ENCODE measurements at places on chromosomes 11 and 22.

DNA sequence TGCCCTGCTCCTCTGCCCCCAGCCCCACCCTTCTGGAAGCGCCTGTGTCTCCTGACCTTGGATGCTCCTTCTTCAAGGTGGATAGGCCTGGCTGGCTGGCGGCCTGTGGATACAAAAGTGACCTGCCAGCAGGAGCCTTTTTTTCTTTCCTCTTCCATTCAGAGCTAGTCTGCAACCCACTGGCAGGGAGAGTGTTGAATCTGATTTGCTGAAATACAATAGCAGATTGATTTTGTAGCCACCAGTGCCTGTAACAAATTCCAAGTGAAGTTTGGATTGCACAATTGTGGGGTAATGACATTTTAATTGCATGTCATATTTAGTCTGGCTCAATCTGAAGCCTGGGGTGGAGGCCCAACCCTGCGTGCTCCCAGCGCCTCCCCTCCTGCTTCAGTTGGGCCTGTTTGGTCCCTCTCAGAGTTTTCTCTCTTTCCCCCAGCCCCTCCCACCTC, 97.2 kb downstream of the GRIK4 start:
- no peak for DNase-seq

DNA sequence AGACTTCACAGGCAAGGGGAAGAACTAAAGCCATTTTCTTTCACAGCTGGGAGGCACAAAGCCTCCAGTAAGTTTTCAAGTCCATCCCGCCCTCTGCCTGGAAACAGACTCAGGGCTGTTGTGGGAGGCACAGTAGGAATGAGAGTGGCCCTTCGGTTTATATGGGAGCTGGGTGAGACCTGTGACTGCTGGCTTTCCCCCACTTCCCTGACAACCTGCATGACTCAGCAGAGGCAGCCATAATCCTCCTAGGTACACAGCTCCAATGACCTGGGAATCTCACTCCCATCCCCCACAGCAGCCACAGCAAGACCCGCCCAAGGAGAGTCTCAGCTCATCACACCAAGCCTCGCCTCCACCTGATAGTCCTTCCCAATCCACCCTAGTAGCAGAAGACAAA, 12.1 kb upstream of the TMEM45B start:
- DNase-seq: no peak

DNA sequence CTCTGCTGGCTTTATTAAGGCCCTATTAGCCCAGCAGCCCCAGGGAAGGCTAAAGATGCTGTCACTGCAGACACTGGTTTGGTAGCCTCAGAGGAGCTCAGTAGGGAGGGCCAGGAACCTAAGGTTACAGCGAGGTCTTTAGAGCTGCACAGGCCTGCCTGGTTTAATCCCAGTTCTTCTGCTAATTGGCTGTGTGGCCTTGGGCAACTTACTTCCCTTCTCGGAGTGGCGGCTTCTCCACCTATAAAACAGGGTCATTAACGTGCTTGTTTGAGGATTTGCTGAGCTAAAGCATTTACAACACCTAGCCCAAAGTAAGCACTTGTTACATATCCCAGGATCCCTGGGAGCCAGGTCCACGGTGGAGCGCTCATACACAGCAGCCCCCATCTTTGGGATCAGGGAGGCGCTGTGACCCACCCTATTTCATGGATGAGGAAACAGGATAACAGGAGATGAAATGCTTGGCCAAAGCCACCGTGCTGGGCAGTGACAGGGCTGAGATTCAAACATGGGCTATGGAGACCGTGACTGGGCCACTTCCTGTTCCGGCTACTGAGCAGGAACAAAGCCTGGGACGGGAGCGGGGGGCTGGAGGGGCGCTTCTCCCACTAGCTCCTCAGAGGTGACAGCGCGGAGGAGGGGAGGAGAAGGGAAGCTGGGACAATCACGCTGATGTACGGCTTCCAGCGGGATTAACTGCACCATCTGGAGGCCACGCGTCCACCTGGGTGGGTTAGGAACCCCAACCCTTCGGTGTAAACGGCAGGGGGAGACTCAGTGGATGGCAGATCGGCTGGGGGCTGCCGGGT, 61.5 kb downstream of the IGLL1 start:
- no peak for DNase-seq

GRCh38 chr11:18731949-18732821, 6.2 kb upstream of the IGSF22 start:
- peak; percentile 44 for DNase-seq

- no peak for DNase-seq
Measured at GRCh38 chr11:102560555-102561011, 30.0 kb upstream of the MMP7 start.

- DNase-seq: no peak
Measured at GRCh38 chr11:126604461-126604860, 249.0 kb downstream of the ST3GAL4 start.

DNA sequence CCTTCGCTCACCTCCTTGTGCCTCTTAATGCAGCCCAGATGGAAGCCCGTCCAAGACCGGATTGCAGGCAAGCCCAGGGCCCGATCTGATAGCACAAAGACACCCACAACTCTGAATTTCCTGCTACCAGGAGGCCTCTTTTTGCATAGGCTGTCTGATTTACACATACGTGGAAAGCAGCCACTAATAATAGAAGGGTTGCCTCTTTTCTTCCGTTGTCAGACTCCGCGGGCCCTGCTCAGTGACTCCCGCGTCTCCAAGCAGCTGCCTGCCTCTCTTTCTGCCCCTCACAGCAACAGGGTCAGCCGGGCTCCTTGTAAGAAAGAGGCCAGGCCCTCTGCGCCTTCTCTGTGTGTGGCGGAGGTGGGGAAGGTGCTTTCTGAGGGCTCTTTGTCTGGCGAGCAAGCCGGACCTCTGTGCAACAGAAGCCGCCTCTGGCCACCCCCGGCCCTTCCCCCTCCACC, 26.7 kb downstream of the FLI1 start:
- no peak for DNase-seq

GRCh38 chr11:94782446-94782845, 14.3 kb downstream of the AMOTL1 start:
- no peak for DNase-seq

GRCh38 chr11:31847761-31848160, 36.6 kb upstream of the PAX6 start:
- DNase-seq: no peak

DNA sequence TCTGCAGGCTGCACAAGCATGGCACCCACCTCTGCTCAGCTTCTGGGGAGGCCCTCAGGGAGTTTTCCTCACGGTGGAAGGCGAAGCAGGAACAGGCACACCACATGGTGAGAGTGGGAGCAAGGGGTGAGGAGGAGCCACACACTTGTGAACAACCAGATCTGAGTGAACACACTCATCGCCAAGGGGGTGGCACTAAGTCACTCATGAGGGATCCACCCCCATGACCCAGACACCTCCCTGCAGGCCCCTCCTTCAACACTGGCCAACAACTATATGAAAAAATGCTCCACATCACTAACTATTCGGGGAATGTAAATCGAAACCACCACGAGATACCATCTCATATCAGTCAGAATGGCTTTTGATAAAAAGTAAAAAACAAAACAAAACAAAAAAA, 722 bp upstream of the KRTAP5-2 start:
- DNase-seq: no peak

GRCh38 chr11:132054822-132055221, 684.4 kb downstream of the NTM start:
- DNase-seq: no peak

DNA sequence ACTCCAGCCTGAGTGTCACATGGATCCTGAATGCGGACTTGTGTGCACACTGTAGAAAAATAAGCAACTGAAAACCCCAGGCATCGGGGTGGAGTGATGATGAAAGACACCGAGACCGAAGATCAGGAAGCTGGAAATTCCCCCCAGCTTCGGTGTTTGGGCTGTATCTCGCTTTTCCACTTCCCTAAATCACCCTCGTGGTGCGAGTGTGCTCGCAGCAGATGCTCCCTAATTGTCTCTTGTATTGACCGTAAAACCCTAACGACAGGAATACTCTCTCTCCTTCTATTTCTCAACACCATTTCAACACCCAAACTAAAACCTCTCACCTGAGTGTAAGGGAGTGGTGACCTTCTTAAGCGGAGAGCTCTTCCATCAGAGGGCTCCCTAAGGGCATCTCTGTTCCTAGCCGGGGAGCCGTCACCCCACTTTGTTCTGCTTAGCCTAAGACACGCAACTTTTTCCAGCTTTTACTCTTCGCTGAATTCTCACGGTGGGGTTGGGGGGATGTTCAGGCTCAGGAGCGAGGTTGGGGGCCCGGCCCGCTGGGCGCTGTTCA, 635 bp upstream of the GRK3 start:
- no peak for DNase-seq

DNA sequence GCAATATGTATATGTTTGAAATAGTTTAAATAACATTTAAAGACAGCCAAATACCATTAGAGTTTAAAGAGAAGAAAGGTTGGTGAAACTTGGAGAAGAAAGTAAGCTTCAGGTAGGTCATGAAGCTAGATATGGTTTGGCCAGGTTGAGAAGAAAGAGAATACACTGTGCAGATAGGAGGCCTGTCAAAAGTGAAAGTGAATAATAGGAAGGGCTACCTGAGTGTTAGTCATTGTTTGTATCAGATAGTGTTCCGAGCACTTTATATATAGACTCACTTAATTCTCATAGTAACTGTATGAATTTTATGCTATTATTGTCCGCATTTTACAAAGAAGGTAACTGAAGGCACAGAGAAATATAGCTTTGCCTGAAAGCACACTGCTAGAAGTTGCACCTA, 56.9 kb downstream of the USP47 start:
- no peak for DNase-seq

DNA sequence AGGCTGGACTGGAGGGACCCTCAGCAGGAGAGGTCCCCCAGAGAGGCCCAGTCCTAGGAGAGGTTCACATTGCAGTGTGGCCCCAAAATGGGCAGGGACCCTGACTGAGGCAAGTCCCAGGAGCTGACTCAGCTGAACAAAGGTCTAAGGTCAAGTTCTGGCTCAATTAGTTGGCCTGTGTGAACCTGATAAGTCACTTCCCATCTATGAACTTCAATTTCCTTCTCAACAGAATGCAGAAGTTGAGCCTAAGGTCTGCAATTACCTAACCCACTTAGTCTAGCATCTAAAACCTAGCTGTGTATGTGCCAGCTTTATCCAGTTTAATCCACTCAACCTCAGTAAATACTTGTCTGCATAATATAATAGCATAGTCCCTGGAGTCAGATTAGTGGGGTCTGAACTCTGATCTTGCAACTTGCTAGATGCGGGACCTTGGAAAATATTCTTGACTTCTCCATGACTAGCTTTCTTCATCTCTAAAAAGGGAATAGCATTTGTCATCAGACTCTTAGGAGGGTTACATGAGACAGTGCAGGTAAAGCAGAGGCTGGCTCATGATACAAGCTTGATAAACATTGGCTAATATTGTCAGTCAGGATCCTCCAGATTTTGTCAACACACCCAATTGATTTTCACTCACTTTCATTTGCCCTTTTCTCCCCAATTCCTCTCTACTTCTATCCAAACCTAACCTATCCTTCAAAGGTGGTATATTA, 465.5 kb downstream of the INSC start:
- no peak for DNase-seq

DNA sequence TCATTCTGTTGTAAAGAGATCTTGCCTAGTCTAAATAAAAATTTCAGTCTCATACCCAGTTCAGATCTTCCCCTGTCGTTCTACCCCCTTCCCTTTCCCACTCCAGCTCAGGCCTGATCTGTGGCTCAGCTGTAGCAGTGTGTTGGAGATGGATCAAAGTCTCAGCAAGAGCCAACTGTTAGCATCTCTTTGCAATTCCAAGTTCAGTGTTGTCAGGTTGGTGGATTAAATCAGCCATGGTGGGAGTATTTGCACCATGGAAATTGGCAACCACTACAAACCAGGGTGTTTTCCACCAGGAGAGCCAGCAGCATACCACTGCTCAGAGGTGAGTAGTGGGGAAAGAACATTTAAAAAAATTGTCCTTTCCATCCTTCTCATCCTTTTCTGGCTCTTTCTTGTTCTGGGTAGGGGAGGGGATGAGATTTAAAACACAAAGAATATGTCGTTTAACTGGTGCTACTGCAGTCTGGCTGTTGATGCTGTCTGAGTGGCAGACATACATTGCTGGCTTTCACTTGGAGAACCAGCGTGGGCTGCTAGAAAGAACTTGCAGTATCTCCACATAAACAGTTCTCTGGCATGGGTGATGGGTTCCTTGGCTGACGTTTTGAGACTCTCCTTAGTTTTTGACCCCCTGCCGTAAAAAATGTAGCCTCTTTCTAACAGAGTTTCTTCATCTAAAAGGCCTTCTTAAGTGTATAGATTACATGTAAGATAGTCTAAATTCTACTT, 514.1 kb downstream of the RAB38 start:
- no peak for DNase-seq

DNA sequence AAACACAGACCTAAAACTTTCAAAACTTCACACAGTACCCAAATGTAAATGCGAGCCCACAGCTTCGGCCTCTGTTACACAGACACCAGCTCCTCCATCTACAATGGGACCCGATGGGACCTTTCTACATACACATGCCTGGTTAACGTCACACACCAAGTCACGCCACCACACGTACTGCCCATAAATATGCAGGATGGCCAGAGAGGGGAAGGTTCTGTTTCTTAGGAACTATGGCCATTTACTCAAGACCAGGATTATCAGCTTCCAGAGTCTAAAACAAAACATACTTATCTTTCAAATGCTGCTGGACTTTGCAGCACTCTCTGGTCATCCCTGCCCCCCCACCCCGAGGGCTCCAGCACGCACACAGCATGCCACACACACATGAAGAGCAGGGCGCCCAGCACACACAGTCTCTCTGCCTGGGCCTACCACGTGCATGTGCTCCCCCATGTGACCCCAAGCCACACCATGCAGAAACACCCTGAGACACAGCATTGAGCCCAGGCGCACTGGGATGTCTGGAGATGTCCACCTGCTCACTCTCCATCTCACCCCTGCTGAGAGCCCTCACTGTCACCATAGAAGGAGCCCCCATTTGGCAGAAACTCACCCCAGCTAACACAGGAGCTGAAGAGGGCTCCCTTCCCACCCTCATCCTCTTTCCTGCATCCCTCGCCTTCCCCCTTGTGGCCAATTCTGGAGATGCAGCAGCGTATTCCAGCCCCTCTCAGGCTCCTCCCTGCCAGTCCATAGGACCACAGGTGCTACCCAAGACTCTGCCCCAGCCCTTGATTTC, 61.8 kb downstream of the SLC22A12 start:
- DNase-seq: peak; percentile 39

DNA sequence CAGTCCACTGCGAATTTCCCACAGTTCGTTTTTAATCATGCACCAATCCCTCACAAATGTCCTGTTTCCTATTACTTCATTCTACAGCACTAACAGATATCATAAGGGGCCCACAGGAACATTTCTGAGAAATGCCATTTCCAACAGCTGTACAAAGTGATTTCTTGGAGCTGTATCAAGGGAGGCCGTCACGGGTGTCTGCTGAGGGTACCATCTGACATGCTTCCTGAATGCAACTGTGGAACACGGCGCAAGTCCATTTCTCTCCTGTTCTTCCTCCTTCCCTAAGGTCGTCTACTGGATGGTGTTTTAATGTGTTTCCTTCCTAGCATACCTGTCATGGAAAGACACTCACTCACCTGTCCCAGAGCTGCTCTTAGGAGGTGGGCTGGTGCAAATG, 320.7 kb downstream of the LARGE1 start:
- DNase-seq: no peak

DNA sequence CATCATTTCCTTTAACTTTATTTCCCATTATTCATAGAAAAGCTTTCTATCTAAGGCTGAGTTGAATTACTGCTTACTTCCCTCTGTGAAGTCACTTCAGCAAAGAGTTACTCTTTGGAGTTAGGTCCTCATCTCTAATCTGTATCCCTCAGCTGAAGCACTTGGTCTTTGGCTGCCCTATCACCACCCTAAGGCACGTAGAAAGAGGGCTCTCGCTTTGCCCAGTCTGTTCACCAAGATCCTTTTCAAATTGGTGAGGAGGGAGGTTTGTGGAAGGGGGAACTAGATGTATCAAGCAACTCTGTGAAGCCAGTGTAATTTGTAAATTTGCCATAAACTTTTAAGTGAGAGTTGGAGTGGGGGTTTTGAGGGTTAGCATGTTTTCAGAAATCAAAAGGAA, 43.4 kb downstream of the PAX6 start:
- no peak for DNase-seq
